ENCODE measurements at places on chromosomes 11 and 22.

GRCh38 chr22:48088251-48088650, 1325.8 kb downstream of the TBC1D22A start:
- no peak for DNase-seq

GRCh38 chr11:128069665-128070064, 517.7 kb downstream of the ETS1 start:
- DNase-seq, result no peak

GRCh38 chr11:70825893-70826540, 426.4 kb downstream of the SHANK2 start:
- DNase-seq, result no peak

GRCh38 chr22:39215426-39216142, 29.2 kb downstream of the PDGFB start:
- DNase-seq, result no peak

DNA sequence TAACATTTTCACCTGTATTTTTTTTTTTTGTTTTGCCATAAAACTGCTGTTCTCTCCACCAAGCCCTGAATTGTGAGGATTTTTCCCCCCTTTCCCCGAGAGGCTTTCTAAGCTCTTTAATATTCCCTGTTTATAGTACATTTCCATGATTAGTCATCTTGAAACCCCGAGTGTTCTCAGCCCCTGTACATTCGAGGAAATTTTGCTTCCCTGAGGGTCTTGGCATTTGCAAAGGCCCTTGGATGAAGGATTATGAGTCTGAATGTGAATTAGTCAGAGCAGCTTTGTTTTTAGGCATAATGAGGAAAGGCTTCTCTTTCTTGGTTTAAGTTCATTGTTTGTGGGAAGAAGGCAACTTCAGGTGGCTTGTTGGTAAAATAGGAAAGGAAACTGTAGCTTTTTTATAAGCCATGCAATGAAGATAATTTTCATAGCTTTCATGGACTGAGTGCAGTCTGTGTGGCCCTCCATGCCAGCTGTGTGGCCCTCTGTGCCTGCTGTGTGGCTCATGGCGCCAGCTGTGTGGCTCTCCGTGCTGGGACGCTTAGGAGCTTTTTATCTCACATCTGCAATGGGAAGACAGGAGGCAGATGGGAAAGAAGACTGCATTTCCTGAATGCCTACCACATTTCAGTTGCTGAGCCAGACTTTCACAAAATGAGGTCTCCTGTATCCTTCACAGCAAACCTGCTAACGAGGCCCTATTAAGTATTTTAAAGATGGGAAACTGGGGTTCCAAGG, 129.0 kb downstream of the TEAD1 start:
- no peak for DNase-seq

- DNase-seq, result no peak
Measured at GRCh38 chr11:78666675-78667160, 92.1 kb upstream of the NARS2 start.

All from stimulated activated naive B cell treated with anti-CD40 and anti-IgM and Interleukin-4, amounts not matched to agents 10 μg/mL and 1 μg/mL and 100 μg/mL, for 72 hours (primary cell).